ENCODE measurements at places on chromosomes 4 and X. TPM values are rescaled to one million over a fixed set of nuclear protein-coding genes. Genes with fewer than 3 reads are reported as not detected.
A peak's percentile ranks its signal among the peaks of the same experiment; 100 is the strongest.

- H3K27me3 ChIP-seq = peaks cover 30% of the 10 kb centered on the region
- no peaks in the 10 kb centered on the region for H3K36me3 ChIP-seq
- no peak overlapping the region for H3K27ac ChIP-seq
- no peak overlapping the region for H3K4me3 ChIP-seq
These were observed 39.4 kb upstream of the TET2 start for GRCh38 chr4:105107095-105107856.

- no peak for DNase-seq
- H3K27ac ChIP-seq = no peak overlapping the region
- no peaks in the 10 kb centered on the region for H3K36me3 ChIP-seq
- H3K4me1 ChIP-seq = no peaks in the 10 kb centered on the region
- peaks cover 12% of the 10 kb centered on the region for H3K27me3 ChIP-seq
These were observed 526.3 kb downstream of the SPRY1 start for GRCh38 chr4:123922847-123923246.

- no peak overlapping the region for H3K27ac ChIP-seq
- peaks cover 29% of the 10 kb centered on the region for H3K27me3 ChIP-seq
- H3K4me3 ChIP-seq = no peak overlapping the region
- DNase-seq = no peak
- peaks cover 11% of the 10 kb centered on the region for H3K4me1 ChIP-seq
- H3K36me3 ChIP-seq = no peaks in the 10 kb centered on the region
These were observed 413.3 kb downstream of the MID1IP1 start for GRCh38 chrX:39214387-39215126.

- H3K27me3 ChIP-seq = peaks cover 53% of the 10 kb centered on the region
- H3K36me3 ChIP-seq = peaks cover 6% of the 10 kb centered on the region
- H3K4me1 ChIP-seq = peaks cover 33% of the 10 kb centered on the region
- DNase-seq = peak; percentile 21
- peak overlapping the region; percentile 54 for H3K27ac ChIP-seq
These were observed 1.3 kb downstream of the PCDH7 start for GRCh38 chr4:30721185-30722091.

- peaks cover 9% of the 10 kb centered on the region for H3K36me3 ChIP-seq
- H3K27me3 ChIP-seq = peaks cover 50% of the 10 kb centered on the region
- no peak overlapping the region for H3K4me3 ChIP-seq
- H3K27ac ChIP-seq = no peak overlapping the region
- peaks cover 61% of the 10 kb centered on the region for H3K4me1 ChIP-seq
- no peak for DNase-seq
These were observed 10.1 kb downstream of the BCOR start for GRCh38 chrX:40087425-40088298.

Gene UGT2A2
- not detected for total RNA-seq

Gene AMER1
- total RNA-seq = 3.2 TPM

Gene XIAP
- total RNA-seq = 35.1 TPM

Gene CACNA1F
- total RNA-seq = 3.4 TPM

Gene ATP2B3
- total RNA-seq = not detected

Gene DCX
- total RNA-seq = not detected

Data from activated T-cell treated with anti-CD3 and anti-CD28 coated beads, Interleukin-2, amount 50 U/mL, for 72 hours (primary cell).